ENCODE measurements at places on chromosomes 5 and 9. TPM values are rescaled to one million over a fixed set of nuclear protein-coding genes. Genes with fewer than 3 reads are reported as not detected.

The OR13C4 gene
- not detected for polyA plus RNA-seq

The GALT gene
- polyA plus RNA-seq: 110 TPM

The ADAMTS12 gene
- 1.9 TPM for polyA plus RNA-seq

The MARCHF11 gene
- 0.67 TPM for polyA plus RNA-seq

The GLE1 gene
- 13.8 TPM for polyA plus RNA-seq

The FBXW2 gene
- 13.2 TPM for polyA plus RNA-seq

GRCh38 chr9:129400001-129400970 is 220.6 kb downstream of the C9orf50 start:
- DNase-seq: no peak

- DNase-seq: no peak
These were observed 174.9 kb upstream of the DMAC1 start for GRCh38 chr9:7974335-7974960.

GRCh38 chr9:96057155-96057554 is 181.7 kb downstream of the ERCC6L2 start:
- DNase-seq: no peak

DNA sequence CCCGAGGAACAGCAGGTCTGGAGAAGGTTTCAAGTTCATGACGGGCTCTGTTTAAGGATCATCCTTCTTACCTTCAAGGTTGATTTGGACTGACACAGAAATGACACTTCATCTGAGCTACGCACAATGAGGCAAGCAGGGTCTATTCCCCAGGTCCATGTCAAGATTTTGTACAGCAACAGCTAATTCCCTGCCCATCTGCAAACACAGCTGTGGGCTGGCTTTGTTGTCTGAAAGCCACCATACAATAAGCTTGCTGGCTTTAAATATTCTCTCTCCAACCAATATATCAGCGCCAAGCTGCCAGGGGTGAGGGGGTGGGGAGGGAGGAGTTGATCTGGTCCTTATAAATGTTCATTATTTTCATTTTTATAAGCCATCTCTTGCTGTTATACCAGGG is 92.0 kb downstream of the OTULIN start:
- DNase-seq: no peak

DNA sequence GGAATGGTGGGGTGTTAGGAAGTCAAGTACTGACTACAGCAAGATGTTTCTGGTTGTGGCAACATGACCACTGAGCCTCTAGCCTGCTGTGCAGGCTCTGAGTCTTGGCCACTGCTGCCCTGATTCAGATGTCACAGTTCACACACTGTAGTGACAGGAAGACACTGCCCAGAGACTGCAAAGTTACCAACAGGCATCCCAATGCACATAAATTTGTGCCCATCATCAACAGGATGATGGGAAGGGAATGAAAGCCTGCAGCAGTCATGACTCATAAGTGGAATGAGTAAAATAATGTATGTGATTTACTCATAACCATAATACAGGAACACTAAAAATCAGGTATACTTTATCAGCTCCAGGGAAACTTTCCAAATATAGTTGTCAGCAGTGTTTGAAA is 251.6 kb upstream of the HAPLN1 start:
- DNase-seq: no peak

DNA sequence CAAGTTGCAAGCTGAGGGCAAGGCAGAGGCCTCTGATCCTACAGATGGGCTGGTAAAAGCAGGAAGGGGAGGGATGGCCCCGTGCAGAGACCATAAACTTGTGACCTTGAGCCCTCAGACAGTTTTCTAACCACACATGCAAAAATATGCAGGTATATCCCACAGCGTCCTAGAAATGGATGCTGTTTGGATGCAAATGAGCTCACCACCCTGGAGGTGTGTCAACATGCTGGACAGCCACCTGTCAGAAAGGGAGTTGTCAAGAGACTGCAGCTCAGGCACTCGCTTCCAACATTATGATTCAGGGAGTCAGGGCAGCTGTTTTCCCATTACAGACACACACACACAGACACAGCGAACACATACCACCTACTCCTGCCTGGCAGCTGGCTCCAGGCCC is 97.3 kb upstream of the PANK3 start:
- DNase-seq: no peak

GRCh38 chr5:165310031-165310430 is 1804.6 kb downstream of the MAT2B start:
- no peak for DNase-seq

DNA sequence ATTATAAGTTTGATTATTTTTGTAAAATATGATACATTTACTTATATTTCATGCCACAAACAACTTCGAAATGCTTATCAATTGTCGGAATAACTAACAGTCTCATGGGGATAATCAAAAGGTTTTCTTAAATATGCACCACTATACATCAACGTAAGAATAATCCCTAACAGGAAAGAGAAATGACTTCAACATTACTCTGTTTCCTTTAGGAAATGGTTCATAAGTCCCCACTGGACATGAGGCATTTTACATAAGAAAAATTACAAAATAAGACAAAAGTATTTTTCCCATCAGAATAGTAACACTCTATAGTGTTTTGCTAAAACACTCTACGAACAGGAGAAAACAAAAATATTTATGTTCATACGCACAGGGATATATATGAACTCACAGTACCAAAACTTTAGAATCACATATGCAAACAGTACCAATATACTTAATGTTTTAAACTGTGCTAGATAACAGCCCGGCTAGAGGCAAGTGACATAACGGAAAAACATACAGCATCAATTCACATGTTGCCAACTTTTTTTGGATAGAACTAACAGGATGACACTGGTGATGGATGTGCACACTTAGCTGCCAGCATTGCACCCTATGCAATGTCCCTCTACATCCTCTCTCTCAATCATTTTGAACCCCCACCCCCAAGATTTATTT is 120.5 kb downstream of the NFIB start:
- no peak for DNase-seq

DNA sequence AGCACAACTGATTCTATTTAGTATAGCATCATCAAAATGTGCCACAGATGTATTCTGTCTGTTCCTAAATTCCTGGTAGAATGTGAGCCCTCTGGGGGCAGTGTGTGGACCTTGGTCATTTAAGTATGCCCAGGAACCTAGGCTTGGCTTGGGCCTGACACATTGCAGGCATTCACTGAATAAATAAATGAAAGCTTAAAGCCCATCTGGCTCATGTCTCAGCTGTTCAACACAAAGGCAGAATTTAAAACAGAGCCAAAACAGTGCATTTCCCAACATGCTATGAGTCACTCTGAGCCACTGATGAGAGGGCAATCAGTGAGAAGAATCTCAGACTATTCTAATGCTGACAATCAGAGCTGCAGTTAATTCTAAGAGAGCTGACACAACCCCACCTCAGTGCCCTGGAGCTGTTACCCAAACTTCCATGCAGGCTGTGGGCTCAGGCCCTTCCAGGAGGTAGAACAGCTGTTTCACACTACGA is 8.1 kb downstream of the FAM193B start:
- DNase-seq: peak; percentile 85

GRCh38 chr9:127214421-127215267 is 49.9 kb upstream of the GARNL3 start:
- DNase-seq: peak; percentile 75

DNA sequence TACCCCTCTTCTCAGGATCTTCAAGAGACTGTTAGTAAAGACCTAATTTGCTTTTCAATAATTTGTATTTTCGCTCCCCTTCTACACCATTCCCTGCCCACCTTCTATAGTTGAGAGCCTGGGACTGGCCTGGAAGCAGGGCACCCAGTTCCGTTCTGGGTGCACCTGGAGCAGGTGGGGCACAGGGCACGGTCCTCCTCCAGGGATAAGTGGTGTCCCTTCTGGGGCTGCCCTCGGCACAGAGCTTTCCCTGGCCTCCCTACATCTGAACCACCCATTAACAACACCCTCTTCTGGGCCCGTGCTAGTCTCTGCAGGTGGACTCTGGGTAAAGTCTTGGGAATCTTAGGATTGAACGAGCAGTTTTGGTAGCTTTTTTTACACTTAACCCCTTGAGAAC is 92.8 kb upstream of the PANK3 start:
- DNase-seq: no peak

DNA sequence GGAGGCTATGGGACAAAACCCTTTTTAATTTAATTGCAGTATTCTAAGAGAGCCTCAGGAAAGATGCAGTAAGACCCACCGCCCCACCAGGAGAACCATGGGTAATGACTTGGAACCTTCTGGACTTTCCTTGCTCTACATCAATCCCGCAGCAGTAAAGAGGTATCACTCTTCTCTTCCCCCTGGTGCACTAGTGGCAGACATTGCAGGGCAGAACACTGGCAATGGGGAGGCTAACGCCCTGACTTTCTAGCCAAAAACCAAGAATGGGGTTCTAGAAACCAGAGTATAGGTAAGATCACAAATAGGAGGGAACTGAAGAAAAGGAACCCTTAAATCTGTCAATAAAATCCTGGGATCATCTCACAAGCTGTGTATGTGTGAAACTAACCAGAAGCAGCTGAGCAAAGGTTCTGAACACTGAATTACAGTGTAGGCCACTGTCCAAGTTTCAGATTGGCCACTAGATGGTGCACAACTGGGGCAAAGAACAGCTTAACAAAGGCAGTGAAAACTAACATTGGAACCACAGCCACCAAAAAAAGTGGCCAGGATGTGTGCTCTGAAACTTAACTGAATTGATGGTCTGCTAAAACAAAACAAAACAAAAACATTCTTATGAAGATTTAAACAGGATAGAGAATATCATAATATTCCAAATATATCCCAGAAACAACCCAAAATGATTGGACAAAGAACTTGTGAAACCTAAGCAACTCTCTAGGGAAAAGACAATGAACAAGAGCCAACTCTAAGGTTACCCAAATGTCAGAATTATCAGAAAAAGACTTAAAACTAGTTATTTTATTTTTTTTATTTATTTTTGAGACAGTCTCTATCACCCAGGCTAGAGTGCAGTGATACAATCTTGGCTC is 6.6 kb upstream of the FAM151B start:
- peak; percentile 38 for DNase-seq

GRCh38 chr9:137353223-137354152 is 51.4 kb upstream of the NRARP start:
- DNase-seq: peak; percentile 39

DNA sequence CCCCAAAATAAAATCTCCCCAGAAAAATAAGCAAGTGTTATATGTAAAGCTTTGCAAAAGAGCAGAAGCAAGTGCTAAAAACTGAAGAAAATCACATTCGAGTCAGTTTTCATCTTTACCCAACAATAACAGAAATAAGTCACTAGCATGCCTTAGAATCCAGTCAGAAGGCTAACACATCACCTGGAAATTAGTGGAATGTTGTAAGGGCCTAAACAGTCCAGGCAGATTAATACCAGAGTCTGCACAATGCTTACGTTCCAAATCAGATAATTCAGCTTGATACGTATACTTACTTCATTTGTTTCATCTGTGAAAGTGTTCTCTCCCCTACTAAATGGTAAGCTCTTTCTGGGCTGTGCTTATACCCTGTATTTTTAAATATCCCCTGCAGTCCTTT is 42.7 kb downstream of the SUSD1 start:
- DNase-seq: no peak

DNA sequence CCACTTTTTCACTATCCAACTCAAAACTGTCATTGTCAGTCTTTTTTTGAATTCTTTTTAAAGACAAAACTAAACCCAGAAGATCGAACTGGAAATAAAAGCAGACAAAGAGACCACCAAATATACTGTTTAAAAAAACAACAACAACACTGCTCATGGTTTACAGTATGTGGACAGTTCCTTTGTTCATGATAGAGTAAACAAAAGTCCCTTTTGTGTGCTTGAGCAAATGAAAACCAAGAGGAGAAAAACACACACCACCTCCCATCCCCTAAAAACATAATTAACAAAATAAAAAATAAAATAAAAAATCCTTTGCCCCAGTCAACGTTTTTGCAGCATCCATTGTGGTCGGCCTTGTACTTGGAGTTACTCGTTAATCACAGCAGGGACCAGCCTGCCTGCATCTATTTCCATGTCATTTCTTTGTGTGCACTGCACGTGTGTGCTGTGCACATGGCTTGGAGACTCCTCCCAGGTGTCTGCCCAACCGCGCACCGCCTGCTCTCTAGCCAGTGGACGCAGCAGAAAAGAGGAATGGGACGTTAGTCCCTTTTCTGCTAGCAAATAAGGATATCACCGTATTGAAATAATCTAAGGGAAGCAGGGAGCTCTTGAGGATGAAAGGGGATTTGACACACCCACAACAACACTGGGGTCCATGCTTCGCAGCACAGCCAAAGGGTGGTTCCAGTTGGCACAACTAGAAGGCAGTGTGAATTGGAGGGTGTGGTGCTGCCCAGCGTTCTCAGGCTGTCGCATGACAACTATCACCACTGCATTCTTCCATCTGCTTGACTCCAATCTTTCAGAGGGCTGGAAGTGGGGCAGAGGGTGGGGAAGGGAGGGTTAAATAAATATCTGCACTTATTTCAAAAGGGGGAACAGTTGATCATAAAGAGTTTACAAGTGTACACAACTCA is 130.0 kb downstream of the SEMA6A start:
- no peak for DNase-seq

DNA sequence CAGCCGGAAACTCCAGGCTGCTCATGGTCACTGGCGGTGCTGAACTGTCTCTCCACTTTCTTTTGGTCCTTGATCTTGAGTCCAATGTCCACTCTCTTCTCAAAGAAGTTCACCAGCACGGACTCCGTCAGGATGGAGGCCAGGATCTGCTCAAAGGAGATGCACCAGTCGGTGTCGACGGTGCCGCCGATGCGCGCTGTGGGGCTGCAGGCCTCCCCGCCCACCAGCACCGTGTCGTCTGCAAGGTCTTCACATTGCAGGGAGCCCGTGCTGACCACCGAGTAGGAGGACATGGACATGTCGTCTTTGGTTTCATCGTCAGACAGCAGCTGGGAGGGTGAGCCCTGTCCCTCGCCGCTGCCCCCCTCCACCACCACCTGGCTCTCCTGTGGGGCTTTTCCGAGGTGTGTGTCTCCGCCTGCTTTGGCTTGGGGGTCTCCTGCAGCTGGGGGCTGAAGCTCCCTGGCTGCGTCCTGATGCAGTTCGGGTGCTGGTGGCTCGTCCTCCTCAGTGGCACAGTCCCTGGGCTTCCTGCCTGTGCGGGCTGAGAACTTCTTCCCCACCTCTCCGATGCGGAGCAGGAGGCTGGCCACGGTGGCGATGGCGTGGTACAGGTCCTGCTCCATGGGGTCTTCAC is 5.0 kb upstream of the MRNIP start:
- DNase-seq: no peak

DNA sequence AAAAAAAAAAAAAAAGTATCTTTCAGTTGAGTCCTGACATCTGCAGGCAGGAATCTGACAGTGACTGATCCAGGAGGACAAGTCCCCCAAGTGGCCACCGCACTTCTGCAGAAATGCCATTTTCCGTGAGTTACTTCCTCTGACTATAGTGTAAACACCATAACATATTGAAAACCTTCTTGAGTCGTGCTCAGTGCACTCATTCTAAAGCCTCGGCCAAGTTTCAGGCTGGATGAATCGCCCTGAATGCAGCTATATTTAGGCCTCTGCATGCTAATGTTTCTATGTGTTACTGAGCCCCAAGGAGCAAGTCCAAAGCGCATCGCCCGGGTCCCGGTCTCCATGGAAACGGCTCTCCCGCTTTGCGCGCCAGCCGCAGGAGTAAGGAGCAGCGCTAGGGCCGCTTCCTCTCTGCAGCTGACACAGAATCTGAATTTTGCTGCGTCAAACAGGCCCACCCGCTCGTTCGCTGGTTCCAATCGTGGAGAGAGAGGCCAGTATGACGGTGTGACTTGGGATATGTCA is 335.4 kb downstream of the MSX2 start:
- peak; percentile 17 for DNase-seq
